SW480 (cell line): ENCODE measurements at places on chromosomes 6 and 20.

DNA sequence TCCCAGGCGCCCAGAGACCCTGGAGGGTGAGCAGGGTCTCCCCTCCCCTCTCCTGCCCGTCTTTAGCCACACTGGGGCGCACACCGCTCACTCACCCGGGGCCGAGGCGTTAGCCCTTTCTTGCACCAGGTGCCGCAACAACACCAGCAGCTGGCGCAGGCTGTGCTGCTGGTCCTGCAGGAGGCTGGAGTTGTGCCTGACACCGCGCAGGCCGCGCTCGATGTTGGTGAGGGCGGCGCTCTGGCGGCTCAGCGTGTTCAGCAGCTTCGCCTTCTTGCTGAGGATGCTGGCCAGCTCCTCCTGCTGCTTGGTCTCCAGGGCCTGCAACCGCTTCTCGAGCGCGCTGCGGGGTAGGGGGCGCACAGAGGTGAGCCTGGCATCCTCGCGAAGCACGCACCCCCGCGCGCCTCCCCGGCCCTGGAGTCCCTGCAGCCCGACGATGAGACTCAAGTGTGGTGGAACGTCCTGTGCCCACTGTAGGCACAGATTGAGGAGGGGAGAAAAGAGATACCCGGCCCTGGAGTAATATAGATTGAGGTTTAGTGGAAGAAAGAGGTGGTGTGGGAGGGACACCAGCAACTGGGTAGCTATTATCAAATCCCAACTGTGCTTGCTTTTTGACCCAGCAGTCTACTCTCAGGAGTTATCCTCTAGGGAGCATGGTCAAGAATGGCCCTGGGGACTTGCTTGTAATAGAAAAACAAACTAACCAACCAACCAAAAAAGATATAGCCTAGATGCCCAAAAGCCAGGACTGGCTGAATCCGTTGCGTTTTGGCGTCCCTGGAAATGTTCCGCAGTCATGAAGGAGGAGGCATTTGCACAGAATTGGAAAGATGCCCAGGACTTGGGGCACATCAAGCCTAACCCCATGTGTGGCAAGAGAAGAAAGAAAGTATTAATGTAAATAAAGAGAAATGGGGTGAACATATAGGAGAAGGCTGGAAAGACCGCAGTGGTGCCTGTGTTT, 30.9 kb downstream of the ANGPT4 start:
- DNase-seq, result no peak

DNA sequence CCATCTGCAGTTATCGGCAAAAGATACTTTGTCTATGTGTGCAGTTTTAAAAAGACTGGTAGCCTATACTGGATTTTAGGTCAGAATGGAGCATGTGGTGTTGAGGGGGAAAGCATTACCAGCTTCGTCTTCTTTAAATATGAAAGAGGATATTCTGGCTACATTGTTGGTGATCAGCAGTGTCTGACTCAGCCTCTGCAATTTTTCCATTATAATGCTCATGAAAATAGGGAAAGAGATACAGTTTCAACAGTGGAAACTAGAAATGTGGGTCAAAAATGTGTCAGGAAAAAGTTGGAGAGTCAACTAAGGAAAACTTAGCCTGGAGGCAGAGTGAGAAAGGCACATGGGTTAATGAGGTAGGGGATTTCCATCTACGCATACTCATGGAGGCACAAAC, 45.2 kb downstream of the HDGFL1 start:
- DNase-seq, result no peak

DNA sequence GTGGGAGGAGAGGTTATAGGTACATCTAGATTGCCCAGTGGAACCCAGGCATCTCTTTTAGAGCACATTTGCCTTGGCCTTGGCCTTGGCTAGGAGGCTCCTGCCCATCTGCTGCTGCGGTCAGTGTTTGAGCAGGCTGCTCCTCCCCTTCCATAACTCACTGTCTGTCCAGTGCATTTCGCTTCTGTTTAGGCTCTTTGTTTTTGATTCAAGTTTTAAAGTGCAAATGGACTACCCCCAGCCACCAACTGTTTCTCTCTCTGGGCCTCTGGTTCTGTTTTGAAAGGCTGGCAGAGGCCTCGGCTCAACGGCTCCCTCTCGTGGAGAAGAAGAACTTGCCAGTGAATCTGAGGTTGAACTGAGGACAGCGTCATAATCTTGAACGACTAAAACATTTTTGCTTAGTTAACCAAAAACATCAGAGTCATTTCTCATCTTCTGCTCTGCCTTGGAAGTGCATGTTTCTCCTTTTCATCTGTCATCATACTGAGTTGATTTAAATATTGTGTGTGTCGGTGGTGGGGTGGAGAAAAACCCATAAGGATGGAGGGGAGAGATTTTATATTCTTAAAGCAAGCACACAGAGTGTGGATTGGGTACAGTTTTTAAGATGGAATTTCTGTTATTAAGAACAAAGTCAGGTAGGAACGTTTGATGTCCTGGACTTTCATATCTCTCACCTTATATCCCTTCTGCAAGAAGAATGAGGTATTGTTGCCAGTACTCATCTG, 171.4 kb downstream of the DTNBP1 start:
- DNase-seq, result peak; percentile 13

- no peak for DNase-seq
Measured at GRCh38 chr6:30760549-30760948, 16.2 kb upstream of the IER3 start.

DNA sequence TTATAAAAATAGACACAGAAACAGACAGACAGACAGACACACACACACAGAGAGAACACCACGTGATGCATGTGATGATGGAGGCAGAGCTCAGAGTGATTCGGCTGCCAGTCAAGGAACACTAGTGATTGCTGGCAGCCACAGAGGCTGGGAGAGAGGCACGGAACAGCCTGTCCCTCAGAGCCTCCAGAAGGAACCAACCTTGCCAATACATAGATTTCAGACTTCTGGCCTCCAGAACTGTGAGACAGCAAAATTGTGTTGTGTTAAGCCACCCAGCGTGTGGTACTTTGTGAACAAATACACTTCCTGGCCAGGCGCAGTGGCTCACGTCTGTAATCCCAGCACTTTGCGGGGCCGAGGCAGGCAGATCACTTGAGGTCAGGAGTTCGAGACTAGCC, 9.5 kb upstream of the PARD6B start:
- no peak for DNase-seq

- DNase-seq, result no peak
Measured at GRCh38 chr6:126672649-126673048, 332.7 kb downstream of the CENPW start.
